ENCODE measurements at places on chromosomes 2 and 18.

GRCh38 chr2:114814355-114814754 lies 371.9 kb downstream of the DPP10 start:
- no peak for DNase-seq

DNA sequence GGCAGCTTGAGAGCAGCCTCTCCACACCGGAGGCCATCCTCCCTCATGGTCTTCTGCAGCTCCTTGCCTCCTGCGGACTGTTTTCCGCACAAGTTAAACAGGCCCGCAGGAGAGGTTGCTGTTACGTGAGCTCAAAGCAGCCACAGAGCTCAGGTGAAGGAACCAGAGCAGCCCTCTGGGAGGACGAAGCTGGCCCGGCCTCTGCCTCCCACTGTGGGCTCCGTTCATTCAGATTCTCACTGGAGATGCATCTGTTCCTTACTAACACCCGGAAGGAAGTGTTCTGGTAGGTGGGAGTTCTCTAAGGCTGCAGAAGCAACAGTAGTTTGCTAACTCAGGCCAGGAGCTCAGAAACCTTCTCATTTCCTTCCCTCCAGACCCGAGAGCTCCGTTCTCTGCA lies 10.9 kb downstream of the DIPK1C start:
- DNase-seq, result no peak

DNA sequence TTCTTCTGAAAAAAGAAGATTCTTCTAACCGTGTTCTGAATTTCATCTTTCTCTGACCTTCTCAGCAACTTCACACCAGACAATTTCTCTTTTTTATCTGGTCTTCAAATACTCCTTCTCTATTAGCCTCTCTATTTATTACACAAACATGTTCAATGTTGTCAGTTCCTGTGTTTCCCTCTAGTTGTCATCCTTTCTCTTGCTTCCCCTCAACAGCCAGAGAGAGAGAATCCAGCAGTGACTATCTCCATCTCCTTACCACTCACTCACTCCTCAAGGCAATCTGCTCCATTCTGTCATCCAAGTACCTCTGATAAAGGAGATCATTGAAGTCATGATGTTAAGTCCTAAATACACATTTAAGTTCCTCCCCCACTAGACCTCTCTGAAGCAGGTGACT lies 491.9 kb upstream of the CHAC2 start:
- no peak for DNase-seq

DNA sequence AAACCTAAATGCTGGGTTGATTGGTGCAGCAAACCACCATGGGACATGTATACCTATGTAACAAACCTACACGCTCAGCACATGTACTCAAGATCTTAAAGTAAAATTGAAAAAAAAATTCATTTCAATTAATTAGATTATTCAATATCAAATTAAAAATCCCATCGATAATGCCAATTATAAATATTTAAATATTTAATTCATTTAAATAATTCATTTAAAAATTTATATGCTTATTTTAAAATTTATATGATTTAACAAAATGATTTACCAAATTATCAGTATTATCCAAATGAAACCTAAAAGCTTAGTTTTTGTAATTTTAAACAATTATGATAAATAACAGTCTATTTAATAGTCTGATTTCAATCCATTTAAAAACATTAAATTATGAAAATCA lies 560.4 kb downstream of the NUP35 start:
- DNase-seq, result no peak

DNA sequence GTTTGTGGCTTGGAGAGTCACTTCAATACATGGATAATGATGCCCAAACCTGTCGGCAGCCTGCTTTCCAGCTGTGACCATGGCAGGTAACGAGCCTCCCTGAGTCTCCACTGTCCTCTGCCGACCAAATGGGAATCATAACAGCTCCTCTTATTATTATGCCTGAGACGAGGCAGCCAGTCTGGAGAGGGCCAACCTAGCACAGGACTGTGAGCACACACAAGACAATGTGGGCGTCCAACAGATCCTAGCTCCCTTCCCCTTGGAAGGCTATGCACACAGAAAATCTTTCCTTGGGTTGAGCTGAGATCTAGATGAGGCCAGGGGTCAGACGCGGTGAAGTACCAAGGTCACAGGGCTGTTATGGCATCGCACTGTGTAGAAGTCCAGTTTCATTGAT lies 890 bp upstream of the SLC4A3 start:
- no peak for DNase-seq

DNA sequence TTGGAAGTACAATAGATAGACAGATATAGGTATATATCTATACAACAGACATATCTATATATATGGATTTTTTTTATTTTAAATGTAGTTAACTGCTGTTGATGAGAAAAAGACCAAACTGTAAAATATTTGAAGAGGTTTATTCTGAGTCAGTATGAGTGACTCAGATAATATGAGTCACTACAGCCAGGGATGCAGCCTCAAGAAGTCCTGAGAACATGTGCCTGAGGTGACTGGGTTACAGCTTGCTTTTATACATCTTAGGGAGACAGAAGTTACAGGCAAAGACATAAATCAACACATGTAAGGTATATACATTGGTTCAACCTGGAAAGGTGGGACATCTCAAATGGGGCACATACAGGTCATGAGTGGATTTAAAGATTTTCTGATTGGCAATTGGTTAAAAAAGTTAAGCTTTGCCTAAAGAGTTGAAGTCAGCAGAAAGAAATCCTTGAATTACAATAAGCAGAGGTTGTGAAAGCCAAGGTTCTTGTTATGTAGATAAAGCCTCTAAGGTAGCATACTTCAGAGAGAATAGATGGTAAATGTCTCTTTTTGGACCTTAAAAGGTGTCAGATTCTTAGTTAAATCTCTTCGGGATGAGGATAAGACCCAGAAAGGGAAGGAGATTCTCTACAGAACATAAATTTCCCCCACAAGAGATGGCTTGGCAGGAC lies 149.9 kb downstream of the RBM43 start:
- DNase-seq, result no peak

DNA sequence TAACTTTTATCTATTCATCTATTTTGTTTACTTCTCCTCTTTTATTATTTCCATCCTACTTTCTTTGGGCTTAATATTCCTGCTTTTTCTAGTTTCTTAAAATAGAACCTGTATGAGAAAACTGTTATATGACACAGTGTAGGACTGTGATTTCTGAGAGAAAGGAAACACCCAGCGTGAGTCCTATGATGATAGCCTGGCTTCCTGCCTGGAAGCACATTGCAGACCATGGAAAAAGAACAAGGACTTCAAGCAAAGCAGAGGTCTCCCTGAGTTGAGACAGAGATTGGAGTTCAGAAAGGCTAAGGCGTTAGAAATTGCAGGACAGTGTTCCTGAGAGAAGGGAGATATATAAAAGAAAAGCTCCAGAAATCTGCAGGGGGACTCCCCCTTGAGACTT lies 7.8 kb downstream of the RBM44 start:
- no peak for DNase-seq

DNA sequence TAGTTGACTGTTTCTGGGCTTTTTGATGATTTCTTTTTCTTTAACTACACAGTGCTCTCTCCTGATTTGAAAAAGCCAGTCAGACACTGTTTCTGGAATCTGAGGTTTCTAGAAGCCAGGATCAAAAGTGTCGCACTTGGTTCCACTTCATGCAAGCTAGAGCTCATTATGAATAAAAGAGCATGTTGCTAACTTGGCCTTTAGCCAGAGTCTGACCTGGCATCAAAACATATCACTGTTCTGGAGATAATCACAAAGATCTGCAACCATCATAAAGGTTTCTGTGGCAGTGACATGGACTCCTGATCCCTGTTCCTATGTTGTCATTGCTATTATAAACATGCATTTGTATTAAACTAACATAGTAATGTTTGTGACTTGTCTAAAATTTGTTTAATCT lies 76.1 kb upstream of the MAPRE2 start:
- no peak for DNase-seq

- no peak for DNase-seq
Observed at GRCh38 chr2:159549234-159549633, 67.1 kb downstream of the BAZ2B start.

GRCh38 chr2:229003256-229003655 lies 267.8 kb downstream of the PID1 start:
- no peak for DNase-seq

DNA sequence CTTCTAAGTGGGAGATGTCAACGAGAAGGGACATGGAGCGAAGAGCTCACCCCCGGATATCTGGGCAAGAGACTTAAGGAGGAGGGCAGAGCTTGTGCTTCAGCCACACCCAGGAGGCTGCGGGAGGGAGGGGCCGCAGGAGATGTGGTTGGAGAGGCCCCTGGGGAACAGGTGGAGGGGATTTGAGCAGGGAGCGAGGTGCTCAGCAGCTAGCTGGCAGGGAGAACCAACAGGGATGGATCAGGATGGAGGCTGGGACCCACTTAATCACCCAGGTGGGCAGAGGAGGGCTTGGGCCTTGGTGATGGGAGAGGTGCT lies 78.3 kb downstream of the MBP start:
- DNase-seq, result no peak

DNA sequence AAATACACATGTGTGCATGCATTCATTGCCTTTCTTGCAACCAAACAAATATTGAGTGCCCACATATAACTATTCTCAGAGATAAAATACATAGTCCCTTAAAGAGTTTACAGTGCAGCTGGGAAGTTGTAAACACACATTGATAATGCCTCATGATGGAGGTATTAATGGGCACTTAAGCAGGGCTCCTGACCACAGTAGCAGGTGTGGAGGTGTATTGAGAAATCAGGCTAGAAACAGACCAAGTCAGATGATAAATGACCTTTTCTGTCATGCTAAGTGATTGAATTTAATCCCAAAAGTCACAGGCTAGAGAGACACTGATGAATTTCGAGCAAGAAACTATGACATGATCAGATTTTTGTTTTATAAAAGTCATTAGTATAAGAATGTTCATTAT lies 157.7 kb downstream of the ZNF385B start:
- no peak for DNase-seq

DNA sequence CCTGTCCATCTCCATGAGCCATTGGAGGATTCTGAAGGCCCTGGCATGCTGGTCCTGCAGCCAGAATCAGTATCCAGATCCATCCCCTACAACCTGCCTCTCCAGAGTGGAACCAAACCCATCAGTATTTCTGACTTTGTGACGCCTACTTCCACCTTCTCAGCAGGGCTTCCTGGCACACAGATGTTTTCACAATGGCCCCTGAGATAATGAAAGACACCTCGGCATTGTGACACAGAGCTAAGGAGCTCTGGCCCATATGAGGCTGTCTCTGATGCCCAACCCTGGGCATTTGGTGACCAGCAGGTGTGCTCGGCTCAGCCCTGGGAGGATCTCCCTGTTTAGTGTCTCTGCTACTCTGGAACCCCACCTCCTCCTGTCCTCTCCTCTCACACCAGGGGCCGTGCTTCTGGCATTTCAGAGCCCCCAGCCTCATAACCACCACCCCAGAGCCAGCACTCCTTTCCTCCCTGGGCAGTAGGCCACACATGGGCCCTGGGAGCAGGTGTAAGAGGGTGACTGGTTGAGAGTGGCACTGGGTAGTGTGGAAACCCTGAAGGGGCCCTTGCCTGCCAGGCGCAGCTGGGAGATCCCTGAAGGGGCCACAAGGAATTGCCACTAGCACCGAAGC lies 38.2 kb downstream of the FOSL2 start:
- DNase-seq, result no peak

- DNase-seq, result no peak
Observed at GRCh38 chr18:32831781-32832180, 59.0 kb upstream of the KLHL14 start.

Measured in activated naive CD8-positive, alpha-beta T cell treated with anti-CD3 and anti-CD28 coated beads, Interleukin-2, amount 50 U/mL, for 16 hours (primary cell).